ENCODE measurements at places on chromosomes 1 and 21. TPM values are rescaled to one million over a fixed set of nuclear protein-coding genes. Genes with fewer than 3 reads are reported as not detected.

The DIRAS3 gene
- 34.7 TPM for total RNA-seq

The TMCC2 gene
- total RNA-seq, result 33.2 TPM

The SMCP gene
- not detected for total RNA-seq

The HIPK1 gene
- total RNA-seq, result 66.1 TPM

The SIK1 gene
- 4.1 TPM for total RNA-seq

- no peaks in the 10 kb centered on the region for H3K36me3 ChIP-seq
- H3K27me3 ChIP-seq, result no peaks in the 10 kb centered on the region
- no peak for DNase-seq
- no peak overlapping the region for H3K27ac ChIP-seq
- H3K4me3 ChIP-seq, result no peak overlapping the region
Observed at GRCh38 chr1:27011976-27012563, 580 bp downstream of the TENT5B start.

DNA sequence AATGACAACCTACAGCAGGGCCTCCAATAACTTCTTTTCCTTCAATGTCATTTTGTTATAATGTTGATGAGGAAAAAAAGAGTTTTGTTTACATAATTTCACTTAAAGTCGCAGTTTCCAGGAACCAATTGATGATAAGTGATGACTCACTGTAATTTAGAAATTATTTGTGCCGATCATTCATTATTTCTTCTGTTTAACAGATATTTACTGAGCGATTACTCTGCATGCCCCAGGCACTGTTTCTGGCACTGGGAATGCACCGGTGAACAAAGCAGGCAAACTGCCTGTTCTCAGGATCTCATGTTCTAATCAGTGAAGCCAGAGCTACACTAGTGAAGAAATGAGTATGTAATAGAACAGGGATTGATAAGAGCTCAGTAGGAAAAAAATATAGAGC, 403.4 kb downstream of the NTNG1 start:
- H3K4me3 ChIP-seq, result no peak overlapping the region
- no peak for DNase-seq
- no peaks in the 10 kb centered on the region for H3K36me3 ChIP-seq
- no peak overlapping the region for H3K27ac ChIP-seq
- H3K4me1 ChIP-seq, result no peaks in the 10 kb centered on the region
